ENCODE measurements at places on chromosomes 11 and 22.

DNA sequence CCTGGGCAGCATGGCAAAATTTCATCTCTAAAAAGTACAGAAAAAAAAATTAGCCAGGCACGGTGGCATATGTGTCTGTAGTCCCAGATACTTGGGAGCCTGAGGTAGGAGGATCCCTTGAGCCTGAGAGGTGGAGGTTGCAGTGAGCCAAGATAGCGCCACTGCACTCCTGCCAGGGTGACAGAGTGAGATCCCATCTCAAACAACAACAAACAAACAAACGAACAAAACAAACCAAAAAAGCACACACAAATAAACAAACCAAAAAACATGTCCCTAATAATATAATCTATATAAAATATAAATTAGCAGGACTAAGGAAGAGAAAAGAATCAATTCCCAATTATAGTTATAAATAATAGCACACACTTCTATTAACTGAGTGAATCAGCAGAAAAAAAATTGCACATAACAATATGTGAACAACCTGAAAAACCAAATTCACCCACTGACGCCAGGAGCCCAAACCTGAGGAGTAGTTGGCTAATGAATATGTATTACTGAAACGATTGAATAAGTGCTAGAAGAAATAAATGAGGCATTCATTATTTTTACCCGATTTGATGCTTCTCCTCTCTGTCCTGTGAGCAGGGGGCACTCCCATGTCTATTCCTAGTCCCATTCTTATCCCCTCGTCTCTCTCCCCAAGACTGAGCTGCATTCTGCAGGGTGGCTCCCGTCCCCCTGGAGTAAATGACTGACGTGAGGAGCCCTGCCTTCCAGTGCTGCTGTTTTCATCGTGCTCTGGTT, 108.2 kb upstream of the TOP3B start:
- no peak for DNase-seq

DNA sequence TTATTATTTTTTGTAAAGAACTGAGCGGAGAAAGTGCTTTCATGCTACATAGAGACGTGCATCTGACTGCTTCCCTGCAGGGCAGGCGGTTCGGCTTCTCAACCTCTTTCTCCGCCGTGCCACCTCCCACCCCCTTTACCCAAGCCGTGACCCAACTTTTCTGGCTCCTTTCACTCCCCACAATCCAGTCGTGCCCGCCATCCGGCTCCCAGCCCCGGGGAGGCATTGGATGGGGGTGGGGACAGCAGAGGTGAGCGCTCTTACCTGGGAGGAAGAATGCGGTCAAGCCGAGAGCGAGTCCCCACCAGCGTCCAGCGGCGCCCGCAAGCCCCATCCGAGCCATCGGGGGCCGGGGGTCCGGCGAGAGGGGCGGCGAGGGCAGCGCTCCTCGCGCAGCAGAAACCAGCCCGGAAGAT, 781 bp downstream of the NECTIN1 start:
- no peak for DNase-seq

GRCh38 chr11:119179983-119180382, 5.3 kb upstream of the NHERF4 start:
- no peak for DNase-seq

DNA sequence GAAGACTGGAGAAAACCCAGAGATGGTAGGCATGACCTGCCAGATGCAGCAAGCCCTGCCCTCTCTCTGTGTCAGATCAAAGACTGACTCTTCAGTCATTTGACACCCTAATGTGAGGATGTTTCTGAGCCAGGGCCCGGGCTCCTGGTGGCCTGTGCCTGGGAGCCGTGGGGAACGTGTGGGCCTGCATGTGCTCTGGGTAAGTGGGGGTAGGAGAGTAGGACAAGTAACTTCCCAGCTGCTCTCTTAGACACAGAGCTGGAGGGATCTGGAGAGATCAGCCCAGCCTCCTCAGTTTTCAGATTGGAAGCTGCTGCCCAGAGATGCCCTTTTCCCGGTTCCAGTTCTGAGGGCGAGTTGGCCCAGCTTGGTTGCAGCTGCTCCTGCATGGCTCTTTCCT, 110.8 kb downstream of the TEAD1 start:
- DNase-seq: no peak

DNA sequence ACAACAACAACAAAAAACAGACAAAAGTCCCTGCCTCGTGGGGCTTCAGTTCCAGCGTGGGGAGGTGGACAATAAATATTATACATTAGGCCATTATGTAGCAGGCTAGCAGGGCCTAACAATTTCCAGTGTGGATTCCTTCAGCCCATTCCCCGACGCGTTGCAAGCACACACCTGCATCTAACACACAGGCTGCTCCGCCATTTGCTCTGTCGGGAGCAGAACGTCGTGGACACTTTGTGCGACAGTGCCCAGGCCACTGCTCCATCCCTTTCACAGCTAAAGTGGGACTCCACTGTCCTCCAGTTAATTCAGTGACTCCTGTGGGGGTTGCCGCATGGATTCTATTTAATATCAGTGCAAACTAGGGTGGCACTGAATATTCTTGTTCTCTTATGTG, 10.9 kb upstream of the FGF3 start:
- no peak for DNase-seq

Data from amniotic epithelial cell (primary cell).